ENCODE measurements at places on chromosomes 16 and 17. TPM values are rescaled to one million over a fixed set of nuclear protein-coding genes. Genes with fewer than 3 reads are reported as not detected.

The ABCC11 gene
- total RNA-seq, result not detected

The EME1 gene
- not detected for total RNA-seq

The FOXL1 gene
- total RNA-seq, result 23.8 TPM

The PLXDC1 gene
- 39.1 TPM for total RNA-seq

The STH gene
- total RNA-seq, result not detected

The HLF gene
- total RNA-seq, result 5.8 TPM

The CNGB1 gene
- total RNA-seq, result not detected

The CRHR1 gene
- not detected for total RNA-seq

The USP10 gene
- total RNA-seq, result 53.4 TPM

The GRB7 gene
- total RNA-seq, result 0.42 TPM

The TBC1D26 gene
- not detected for total RNA-seq

The SLC12A3 gene
- not detected for total RNA-seq

The C16orf96 gene
- 0.13 TPM for total RNA-seq

The KRTAP1-5 gene
- not detected for total RNA-seq

The VPS4A gene
- 30.0 TPM for total RNA-seq

The GLIS2 gene
- 37.3 TPM for total RNA-seq

The KRT39 gene
- total RNA-seq, result not detected

The TBC1D3K gene
- total RNA-seq, result not detected

The LCAT gene
- 47.8 TPM for total RNA-seq

The CA5A gene
- total RNA-seq, result not detected

The AOC3 gene
- total RNA-seq, result 344 TPM

The KRTAP9-4 gene
- not detected for total RNA-seq

The HOXB9 gene
- total RNA-seq, result 0.33 TPM

The FZD2 gene
- 7.4 TPM for total RNA-seq

The WNK4 gene
- 0.19 TPM for total RNA-seq

The TMEM132E gene
- 0.36 TPM for total RNA-seq

The CBX2 gene
- total RNA-seq, result 1.2 TPM

The CX3CL1 gene
- total RNA-seq, result 45.5 TPM

The RND2 gene
- total RNA-seq, result 2.7 TPM

The KCNJ12 gene
- total RNA-seq, result 2.9 TPM

The GNGT2 gene
- total RNA-seq, result 1.6 TPM

The TBX6 gene
- total RNA-seq, result 0.62 TPM

The SLC16A13 gene
- 1.3 TPM for total RNA-seq

The NCBP3 gene
- total RNA-seq, result 28.2 TPM

The SOX8 gene
- total RNA-seq, result 7.0 TPM

The PRR35 gene
- not detected for total RNA-seq

The CES5A gene
- not detected for total RNA-seq

The MYH2 gene
- not detected for total RNA-seq

The TBC1D3E gene
- not detected for total RNA-seq

Data from aorta (tissue), 5 donors.